Esophagus squamous epithelium (tissue), 5 donors: ENCODE measurements at places on chromosomes 7 and 10. TPM values are rescaled to one million over a fixed set of nuclear protein-coding genes. Genes with fewer than 3 reads are reported as not detected.

DNA sequence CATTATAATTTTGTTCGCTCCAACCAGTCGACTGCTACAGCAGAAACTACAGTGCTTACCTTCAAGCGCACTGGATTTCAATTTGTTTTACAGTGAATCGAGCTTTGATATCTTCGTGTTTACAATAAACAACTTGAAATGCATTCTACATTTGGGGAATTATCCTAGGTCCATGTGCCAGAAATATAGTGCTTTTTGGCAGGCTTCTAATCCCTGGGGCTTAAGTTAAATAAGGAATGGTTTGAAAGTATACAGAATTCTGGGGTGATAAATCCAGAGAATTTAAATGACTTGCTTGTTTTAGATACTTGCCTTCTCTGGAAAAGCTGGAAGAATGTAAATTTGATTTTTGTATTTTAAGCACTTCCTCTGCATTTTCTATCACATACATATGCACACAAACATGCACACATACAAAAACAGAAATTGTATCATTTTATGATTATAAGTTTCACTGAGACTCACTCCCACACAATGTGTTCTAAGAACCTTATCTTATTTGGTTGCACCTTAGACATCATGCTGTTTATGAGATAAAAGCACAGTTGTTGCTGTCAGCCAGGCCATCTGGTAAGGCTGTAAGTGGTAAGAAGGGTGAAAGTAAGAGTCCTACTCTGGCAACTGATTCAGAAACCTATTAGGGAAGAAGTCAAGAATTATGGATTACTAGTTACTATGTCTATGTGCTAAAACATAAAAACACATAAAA, 347.2 kb upstream of the KCND2 start:
- no peaks in the 10 kb centered on the region for H3K36me3 ChIP-seq
- no peaks in the 10 kb centered on the region for H3K4me1 ChIP-seq
- no peak for DNase-seq
- H3K27me3 ChIP-seq = no peaks in the 10 kb centered on the region
- no peak overlapping the region for H3K4me3 ChIP-seq

GRCh38 chr7:42869131-42870020, 42.5 kb downstream of the C7orf25 start:
- H3K36me3 ChIP-seq = no peaks in the 10 kb centered on the region
- peaks cover 23% of the 10 kb centered on the region for H3K27me3 ChIP-seq
- H3K4me3 ChIP-seq = no peak overlapping the region

- H3K4me1 ChIP-seq = no peaks in the 10 kb centered on the region
- H3K27me3 ChIP-seq = no peaks in the 10 kb centered on the region
- no peaks in the 10 kb centered on the region for H3K36me3 ChIP-seq
- H3K27ac ChIP-seq = no peak overlapping the region
- DNase-seq = no peak
- no peak overlapping the region for H3K4me3 ChIP-seq
These were observed 9.9 kb downstream of the XRCC2 start for GRCh38 chr7:152666078-152666477.

AGMO gene
- not detected for total RNA-seq

AKR1C4 gene
- total RNA-seq = not detected

DNA sequence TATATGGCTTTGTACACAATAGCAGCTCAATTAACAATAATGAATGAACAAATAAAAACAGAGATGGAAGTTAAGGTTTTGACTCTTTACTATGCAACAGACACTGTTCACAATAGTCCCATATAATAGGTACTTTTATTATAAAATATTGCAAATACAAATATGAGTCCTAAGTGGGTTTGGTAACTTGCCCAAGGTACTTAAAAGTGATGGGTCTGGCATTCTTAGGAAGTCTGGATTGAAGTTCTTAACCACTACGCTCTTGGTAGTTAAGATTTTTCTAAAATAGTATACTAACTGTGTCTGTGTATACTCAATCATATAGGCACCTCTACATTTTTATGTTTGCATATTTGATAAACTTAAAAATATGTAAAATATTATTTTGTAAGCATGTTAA, 55.5 kb downstream of the HGF start:
- H3K27me3 ChIP-seq = no peaks in the 10 kb centered on the region
- H3K4me3 ChIP-seq = no peak overlapping the region
- H3K36me3 ChIP-seq = no peaks in the 10 kb centered on the region
- no peak overlapping the region for H3K27ac ChIP-seq
- no peak for DNase-seq
- no peaks in the 10 kb centered on the region for H3K4me1 ChIP-seq

- H3K36me3 ChIP-seq = peaks cover 4% of the 10 kb centered on the region
- H3K4me1 ChIP-seq = no peaks in the 10 kb centered on the region
- DNase-seq = no peak
- H3K27ac ChIP-seq = no peak overlapping the region
These were observed 32.6 kb downstream of the NIPSNAP2 start for GRCh38 chr7:55996856-55997500.

AFAP1L2 gene
- total RNA-seq = 15.5 TPM

DNA sequence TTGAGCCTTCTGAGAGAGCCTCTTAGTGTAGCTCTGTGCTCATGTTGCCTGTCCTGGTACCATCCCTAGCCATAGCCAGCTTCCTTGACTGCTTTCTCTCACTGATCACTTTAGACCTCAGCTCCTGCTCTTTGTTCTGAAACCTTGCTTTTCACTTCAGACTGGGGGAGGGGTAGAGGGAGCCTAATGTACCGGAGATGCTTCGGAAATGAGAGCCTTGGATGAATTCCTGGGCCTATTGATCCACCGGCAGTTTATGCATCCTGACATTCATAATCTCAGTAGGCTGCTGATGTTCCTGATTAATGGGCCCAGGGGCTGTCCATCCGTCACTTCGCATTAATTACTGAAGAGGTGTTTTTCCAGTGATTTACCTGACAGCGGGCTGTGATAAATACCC, 38.8 kb downstream of the R3HCC1L start:
- H3K27me3 ChIP-seq = no peaks in the 10 kb centered on the region
- no peaks in the 10 kb centered on the region for H3K36me3 ChIP-seq
- no peak overlapping the region for H3K4me3 ChIP-seq
- DNase-seq = no peak
- H3K27ac ChIP-seq = no peak overlapping the region
- peaks cover 14% of the 10 kb centered on the region for H3K4me1 ChIP-seq

LIPN gene
- not detected for total RNA-seq

DNA sequence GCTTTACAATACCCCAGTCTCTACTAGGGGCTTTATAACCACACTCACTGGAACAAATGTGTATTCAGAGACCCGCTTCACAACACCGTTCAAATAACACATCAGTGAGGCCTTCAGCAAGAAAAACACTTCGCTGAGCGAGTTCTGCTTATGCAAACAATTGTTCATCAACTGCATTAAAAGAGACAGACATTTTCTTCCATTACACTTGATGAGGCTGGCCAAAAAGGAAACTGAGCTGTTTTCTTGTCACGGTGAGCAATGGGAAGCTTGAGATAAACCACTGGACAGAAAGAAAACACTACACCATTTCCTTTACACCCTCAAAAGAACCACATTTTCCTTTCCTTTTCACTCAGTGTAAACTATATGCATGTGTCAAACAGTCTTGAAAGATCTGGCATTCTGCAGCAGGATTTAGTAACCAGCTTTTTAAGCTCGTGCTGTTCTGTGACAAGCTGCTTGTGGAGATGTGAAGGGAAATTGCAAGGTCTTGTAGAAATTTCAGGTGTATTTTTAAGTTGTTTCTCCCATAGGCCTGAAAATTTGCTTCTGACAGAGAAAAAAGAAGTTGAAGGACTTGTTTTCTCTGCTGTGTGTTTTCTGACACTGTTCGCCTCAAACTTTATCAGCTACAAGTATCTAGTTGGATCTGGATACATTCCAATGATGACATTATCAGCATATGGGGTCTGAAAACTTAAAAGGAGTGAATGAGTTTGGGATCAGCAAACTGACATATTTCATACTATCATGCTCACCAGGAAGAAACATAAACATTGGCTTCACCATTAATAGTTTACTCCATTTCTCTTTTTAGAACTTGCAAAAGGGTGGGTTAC, 693.1 kb downstream of the PARD3 start:
- H3K27ac ChIP-seq = no peak overlapping the region
- H3K4me1 ChIP-seq = peaks cover 13% of the 10 kb centered on the region
- H3K4me3 ChIP-seq = no peak overlapping the region
- DNase-seq = no peak

DNA sequence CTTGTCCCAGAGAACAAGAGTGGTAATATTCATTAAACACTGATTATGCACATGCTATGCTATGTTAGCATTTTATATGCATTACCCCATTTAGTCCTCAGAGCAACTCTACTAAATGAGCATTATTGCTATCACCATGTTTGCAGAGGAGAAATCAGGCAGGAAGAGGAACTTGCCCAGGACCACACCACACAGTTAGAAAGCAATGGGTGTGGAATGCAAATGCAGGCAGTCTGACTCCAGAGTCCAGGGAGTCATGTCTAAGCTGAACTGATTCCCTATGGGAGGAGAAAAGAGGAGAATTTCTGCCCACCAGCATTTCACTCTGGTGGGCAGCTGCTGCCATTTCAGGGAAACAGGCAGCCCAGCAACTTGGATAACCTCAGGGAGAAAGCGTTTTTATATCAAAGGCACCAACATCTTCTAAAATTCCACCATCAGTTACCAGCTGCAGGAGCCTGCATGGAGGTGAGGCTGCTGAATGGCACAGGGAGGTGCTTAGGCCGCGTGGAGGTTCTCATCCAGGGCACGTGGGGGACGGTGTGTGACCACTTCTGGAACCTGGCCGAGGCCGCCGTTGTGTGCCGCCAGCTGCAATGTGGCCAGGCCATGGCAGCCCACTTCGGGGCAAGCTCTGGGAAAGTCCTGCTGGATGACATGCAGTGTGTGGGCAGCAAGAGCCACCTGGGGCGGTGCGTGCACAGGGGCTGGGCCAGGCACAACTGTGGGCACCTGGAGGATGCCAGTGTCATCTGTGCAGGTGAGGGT, 68.2 kb upstream of the C10orf120 start:
- DNase-seq = no peak
- H3K4me3 ChIP-seq = no peak overlapping the region
- no peaks in the 10 kb centered on the region for H3K4me1 ChIP-seq
- H3K36me3 ChIP-seq = no peaks in the 10 kb centered on the region
- no peak overlapping the region for H3K27ac ChIP-seq

GRCh38 chr7:137342265-137342664, 1.3 kb downstream of the PTN start:
- no peaks in the 10 kb centered on the region for H3K27me3 ChIP-seq
- no peaks in the 10 kb centered on the region for H3K4me1 ChIP-seq
- DNase-seq = no peak
- H3K4me3 ChIP-seq = peak overlapping the region; percentile 55
- no peak overlapping the region for H3K27ac ChIP-seq

- no peak overlapping the region for H3K4me3 ChIP-seq
- no peaks in the 10 kb centered on the region for H3K27me3 ChIP-seq
- H3K36me3 ChIP-seq = peaks cover 53% of the 10 kb centered on the region
- peak overlapping the region; percentile 60 for H3K27ac ChIP-seq
- peaks cover 13% of the 10 kb centered on the region for H3K4me1 ChIP-seq
These were observed 58.0 kb downstream of the CHST15 start for GRCh38 chr10:124035306-124035927.

DNA sequence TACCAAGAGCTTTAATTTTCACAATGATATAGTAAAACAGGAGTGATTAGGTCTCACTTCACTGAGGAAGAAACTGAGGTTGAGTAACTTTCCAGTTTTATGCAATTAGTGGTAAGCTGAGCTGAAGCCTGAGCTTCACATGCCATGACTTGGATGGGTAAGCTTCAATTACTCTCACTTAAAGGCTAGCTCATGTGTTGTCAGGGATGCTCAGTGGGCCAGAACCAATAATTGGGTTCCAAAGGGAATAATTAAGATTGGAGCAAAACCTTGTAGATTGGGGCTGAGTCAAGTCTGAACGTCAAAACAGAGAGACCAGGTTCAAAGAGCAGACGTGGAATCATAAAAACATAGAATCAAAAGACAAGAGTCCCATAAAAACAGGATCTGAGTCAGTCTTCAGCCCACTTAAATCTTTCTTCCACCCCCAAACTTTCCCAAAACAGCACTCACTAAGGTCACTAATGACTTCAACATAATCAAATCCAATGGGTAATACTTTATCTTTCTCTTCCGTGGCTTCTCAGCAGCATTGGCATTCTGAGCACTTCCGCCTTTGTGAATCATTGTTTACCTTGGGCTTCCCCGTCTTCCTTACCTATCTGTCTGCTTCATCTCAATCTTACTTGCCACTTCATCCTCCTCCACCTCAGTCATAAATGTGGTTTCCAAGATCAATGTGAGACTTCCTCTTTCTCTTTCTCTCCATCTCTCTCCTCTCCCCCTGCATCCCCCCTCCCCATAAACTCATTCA, 23.0 kb upstream of the EGFR start:
- no peak for DNase-seq
- H3K27ac ChIP-seq = no peak overlapping the region
- no peak overlapping the region for H3K4me3 ChIP-seq
- no peaks in the 10 kb centered on the region for H3K36me3 ChIP-seq
- H3K27me3 ChIP-seq = no peaks in the 10 kb centered on the region
- H3K4me1 ChIP-seq = peaks cover 10% of the 10 kb centered on the region

AVPI1 gene
- 21.7 TPM for total RNA-seq

DNA sequence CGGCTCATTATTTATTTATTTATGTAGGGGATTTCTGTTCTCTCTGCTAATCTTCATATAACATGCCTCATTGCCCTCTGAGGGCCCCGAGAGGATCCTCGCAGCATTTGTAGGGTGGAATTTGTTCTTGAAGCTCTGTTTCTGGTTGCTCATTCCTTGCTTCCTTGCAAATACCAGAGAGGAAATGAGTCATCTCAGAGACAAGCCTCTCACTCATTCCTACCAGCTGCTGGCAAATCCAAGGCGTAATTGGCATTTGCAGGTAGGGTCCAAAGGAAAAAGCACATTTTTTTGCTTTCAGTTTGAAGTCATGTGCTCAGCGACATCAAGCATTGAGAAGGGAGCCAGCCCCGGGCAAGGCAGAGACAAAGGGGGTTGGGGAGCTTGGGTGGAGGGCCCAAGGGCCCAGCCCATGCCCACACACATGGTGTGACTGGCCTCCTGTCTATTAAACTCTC, 501.6 kb downstream of the GALNT17 start:
- no peak overlapping the region for H3K27ac ChIP-seq
- no peak overlapping the region for H3K4me3 ChIP-seq
- H3K36me3 ChIP-seq = no peaks in the 10 kb centered on the region
- H3K27me3 ChIP-seq = no peaks in the 10 kb centered on the region

GRCh38 chr7:98836811-98837629, 32.8 kb downstream of the TMEM130 start:
- no peak overlapping the region for H3K4me3 ChIP-seq
- H3K4me1 ChIP-seq = no peaks in the 10 kb centered on the region
- no peak for DNase-seq
- H3K36me3 ChIP-seq = no peaks in the 10 kb centered on the region

VPS37D gene
- total RNA-seq = 0.97 TPM

GRCh38 chr7:145050415-145050814, 214.6 kb upstream of the TPK1 start:
- no peak overlapping the region for H3K4me3 ChIP-seq
- no peaks in the 10 kb centered on the region for H3K36me3 ChIP-seq
- no peaks in the 10 kb centered on the region for H3K27me3 ChIP-seq
- DNase-seq = no peak

DNA sequence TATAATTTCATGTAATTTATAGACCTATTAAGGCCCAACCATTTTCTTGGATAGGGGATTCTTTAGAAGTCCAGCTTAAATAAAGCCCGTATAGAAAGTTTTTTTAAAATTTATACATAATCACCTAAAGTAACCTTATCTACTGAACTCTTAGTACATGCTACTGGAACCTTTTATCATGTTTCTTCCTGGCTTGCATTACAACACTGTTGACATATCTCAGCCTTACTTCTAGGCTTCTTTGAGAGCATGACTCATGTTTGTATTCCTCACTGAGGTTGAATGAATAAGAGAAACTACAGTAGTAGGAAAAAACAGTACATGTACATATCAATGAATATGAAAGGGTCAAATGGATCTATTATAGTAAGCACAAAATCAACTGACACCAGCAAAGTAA, 8.2 kb upstream of the MAGI2 start:
- DNase-seq = no peak
- H3K4me3 ChIP-seq = no peak overlapping the region
- H3K36me3 ChIP-seq = no peaks in the 10 kb centered on the region
- H3K27me3 ChIP-seq = no peaks in the 10 kb centered on the region

MEIG1 gene
- total RNA-seq = not detected
